ENCODE measurements at places on chromosomes 3 and 15.

- no peak for DNase-seq
Measured at GRCh38 chr15:41096178-41096577, 19.9 kb downstream of the INO80 start.

DNA sequence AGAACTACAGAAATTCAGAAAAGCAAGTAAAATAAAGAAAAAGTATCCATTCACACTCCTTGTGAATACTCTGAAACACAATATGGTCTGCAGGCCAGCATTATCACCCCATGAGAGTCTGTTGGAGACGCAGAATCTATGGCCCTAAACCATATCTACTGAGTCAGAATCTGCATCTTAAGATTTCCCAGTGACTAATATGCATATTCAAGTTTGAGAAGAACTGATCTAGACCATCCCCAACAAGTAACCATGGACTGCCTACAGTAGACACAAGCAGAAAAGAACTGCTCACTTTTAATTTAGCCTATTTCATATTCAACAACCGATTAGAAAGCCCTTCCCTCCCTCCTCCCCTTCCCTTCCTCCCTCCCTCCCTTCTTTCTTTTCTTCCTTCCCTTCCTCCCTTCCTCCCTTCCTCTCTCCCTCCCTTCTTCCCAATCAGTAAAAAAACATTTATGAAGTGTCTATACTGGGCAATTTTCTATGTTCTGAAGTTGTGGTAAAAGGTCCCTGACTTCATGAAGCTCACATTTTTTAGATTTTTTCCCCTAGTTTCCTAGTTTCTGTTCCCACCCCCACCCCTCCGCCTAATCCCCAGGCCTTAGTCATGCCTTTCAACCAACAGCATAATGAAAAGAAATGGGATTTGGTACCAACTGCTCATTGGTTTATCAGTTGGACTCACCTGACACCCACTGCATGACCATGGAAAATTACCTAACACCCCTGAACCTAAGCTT is 125.2 kb downstream of the CNTN3 start:
- no peak for DNase-seq

DNA sequence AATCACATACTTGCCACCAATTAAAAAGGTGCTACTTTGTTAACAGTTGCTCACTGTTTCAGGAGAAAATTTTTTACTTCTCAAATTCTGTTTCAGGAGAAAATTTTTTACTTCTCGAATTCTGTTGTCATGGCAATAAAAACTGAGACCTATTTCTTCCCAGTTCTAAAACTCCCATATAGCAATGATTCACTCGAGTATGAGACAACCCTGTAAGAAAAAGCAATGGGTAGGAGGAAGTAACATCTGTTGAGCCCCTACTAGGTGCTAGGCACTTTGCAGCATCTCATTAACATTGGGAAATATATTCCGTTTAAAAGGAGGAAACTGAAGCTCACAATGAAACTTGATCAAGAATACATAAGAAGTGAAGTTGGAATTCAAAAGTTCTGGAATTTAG is 35.1 kb upstream of the IGSF11 start:
- DNase-seq, result no peak

DNA sequence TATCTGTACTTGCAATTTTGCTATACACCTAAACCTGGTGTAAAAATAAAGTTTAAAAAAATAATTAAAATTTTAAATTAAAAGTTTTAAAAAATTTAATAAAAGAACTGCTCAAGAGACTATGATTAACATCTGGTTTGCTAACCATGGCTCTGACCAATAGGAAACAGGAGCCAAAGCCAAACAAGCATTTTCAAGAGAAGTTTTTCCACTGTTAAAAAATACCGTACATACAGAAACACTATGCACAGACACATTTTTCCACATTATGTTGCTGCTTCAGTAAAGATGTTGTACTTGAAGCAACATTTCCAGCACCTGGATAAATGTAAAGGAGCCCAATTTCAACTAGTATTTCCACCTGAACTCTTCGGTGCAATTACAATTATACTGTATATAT is 543.9 kb upstream of the NAALADL2 start:
- no peak for DNase-seq

DNA sequence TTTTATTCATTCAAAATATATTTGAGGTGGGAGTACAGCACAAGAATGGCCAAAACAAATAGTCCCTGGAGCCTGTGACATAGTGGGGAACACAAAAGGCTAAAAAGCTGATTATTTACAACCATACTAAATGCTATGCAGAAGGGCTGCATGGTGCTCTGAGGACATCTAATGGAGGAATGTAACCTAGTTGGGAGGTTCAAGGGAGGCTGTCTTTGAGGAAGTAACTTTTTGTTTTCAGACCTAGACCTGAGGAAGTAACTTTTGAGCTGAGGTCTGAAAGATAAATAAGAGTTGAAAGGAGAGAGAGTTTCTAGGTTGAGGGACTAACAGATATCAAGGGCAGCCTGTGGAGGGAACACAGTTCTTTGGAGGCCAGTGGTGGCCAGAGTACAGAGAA is 34.8 kb upstream of the RASA2 start:
- DNase-seq, result peak; percentile 41

- no peak for DNase-seq
Measured at GRCh38 chr3:146664403-146664802, 59.3 kb upstream of the PLSCR5 start.
